ENCODE measurements at places on chromosomes 12 and 14.

- peak; percentile 86 for DNase-seq
Measured at GRCh38 chr12:14665354-14666348, 30.7 kb downstream of the GUCY2C start.

GRCh38 chr14:35140718-35141581 lies 18.6 kb downstream of the PRORP start:
- DNase-seq = peak; percentile 6

- DNase-seq = no peak
Measured at GRCh38 chr12:110906083-110906482, 14.3 kb downstream of the MYL2 start.

DNA sequence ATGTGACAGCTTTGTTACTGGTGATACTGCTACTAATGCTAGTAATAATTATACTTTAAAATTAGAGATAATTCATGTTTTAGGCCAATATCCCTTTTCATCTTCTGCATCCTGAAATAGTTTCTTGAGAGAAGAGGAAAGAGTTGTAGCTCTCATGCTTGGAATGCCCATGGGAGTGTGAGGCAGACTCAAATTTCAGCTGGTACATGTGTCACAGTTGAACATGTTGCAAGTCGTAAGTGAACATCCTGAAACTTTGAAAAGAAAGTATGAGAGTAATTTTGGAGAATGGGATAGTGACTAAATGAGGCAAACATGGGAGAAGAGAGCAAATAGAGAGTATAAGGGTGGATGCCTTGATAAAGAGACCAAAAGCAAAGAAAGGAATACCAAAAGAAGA lies 168.0 kb downstream of the TMTC3 start:
- no peak for DNase-seq

GRCh38 chr12:5458229-5459050 lies 26.5 kb downstream of the NTF3 start:
- no peak for DNase-seq

- DNase-seq = no peak
Measured at GRCh38 chr12:110545812-110546211, 37.3 kb downstream of the PPTC7 start.

DNA sequence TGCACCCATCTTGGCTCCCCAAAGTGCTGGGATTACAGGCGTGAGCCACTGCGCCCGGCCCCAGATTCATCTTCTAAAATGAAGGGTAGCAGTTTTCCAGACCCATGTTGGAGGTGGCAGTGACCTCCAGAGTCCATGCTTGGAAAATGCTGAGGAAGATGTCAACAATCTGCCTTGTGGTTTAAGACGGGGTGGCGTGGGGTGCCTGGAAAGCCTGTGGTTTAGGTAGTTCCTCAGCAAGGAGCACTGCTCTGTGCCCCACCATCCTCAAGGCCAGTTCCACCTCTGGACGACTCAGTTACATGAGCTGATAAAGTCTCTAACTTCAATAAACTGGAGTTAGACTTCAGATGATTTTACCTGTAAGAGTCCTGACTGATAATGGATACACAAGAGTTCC lies 48.6 kb downstream of the DRAM1 start:
- no peak for DNase-seq

All from NCI-H345 (cell line).